Mammary microvascular endothelial cell (primary cell): ENCODE measurements at places on chromosomes 3 and 15. TPM values are rescaled to one million over a fixed set of nuclear protein-coding genes. Genes with fewer than 3 reads are reported as not detected.

Gene SLC7A14
- total RNA-seq: 0.25 and 0.47 TPM in 2 replicates

Gene DGKG
- total RNA-seq: 2.4 and 2.9 TPM in 2 replicates

Gene CHL1
- total RNA-seq: not detected in 2 replicates

Gene CACNA1D
- total RNA-seq: not detected in 2 replicates

Gene CLDN16
- 0.13 and 0.39 TPM in 2 replicates for total RNA-seq

Gene ATP10A
- not detected in 2 replicates for total RNA-seq

Gene FBXL22
- not detected in 2 replicates for total RNA-seq

Gene NTRK3
- not detected in 2 replicates for total RNA-seq

Gene PSTPIP1
- 0.60 TPM in 1 of 2 replicates, not detected in the other for total RNA-seq

Gene NGRN
- 64.3 and 73.8 TPM in 2 replicates for total RNA-seq

Gene ZDHHC23
- total RNA-seq: 2.0 and 3.3 TPM in 2 replicates

Gene TMEM87A
- total RNA-seq: 30.5 and 35.0 TPM in 2 replicates

Gene CTDSPL
- 14.7 and 16.1 TPM in 2 replicates for total RNA-seq

Gene MTHFS
- total RNA-seq: 15.7 and 22.9 TPM in 2 replicates

Gene MYO1E
- total RNA-seq: 212 and 222 TPM in 2 replicates

Gene GPR160
- total RNA-seq: 8.7 and 9.1 TPM in 2 replicates

Gene AMT
- total RNA-seq: 0.15 and 0.53 TPM in 2 replicates

Gene PODXL2
- 1.1 and 1.3 TPM in 2 replicates for total RNA-seq

Gene SLTM
- total RNA-seq: 39.2 and 39.3 TPM in 2 replicates

Gene ZNF662
- total RNA-seq: 1.00 and 1.1 TPM in 2 replicates

Gene GABRR3
- not detected in 2 replicates for total RNA-seq

Gene KCNAB1
- 0.20 and 0.53 TPM in 2 replicates for total RNA-seq

Gene ADAM10
- 120 and 130 TPM in 2 replicates for total RNA-seq

Gene FEZF2
- total RNA-seq: not detected in 2 replicates

Gene VIPR1
- not detected in 2 replicates for total RNA-seq

Gene MKRN2OS
- total RNA-seq: not detected in 2 replicates

Gene C15orf62
- total RNA-seq: 0.13 and 0.15 TPM in 2 replicates

Gene ALG1L2
- total RNA-seq: not detected in 2 replicates

Gene MAGEF1
- 11.6 and 13.8 TPM in 2 replicates for total RNA-seq

Gene NCK1
- total RNA-seq: 44.8 and 69.1 TPM in 2 replicates

Gene PLAAT1
- 0.10 and 0.60 TPM in 2 replicates for total RNA-seq

Gene CCR9
- not detected in 2 replicates for total RNA-seq

Gene MAP1A
- 0.67 and 0.84 TPM in 2 replicates for total RNA-seq

Gene SPTSSB
- not detected in 2 replicates for total RNA-seq

Gene CP
- total RNA-seq: not detected in 2 replicates

Gene C3orf20
- total RNA-seq: not detected in 2 replicates

Gene HTR3E
- total RNA-seq: not detected in 2 replicates

Gene STAG1
- 20.3 and 21.2 TPM in 2 replicates for total RNA-seq

Gene EHD4
- total RNA-seq: 132 and 144 TPM in 2 replicates

Gene CLRN1
- not detected in 2 replicates for total RNA-seq

Gene C3orf85
- total RNA-seq: not detected in 2 replicates

Gene MESP1
- 0.34 and 1.1 TPM in 2 replicates for total RNA-seq

Gene TRH
- not detected in 2 replicates for total RNA-seq

Gene TMC3
- not detected in 2 replicates for total RNA-seq

Gene CCDC54
- total RNA-seq: not detected in 2 replicates

Gene C3orf33
- 1.5 and 2.0 TPM in 2 replicates for total RNA-seq

Gene TPRG1
- not detected in 2 replicates for total RNA-seq

Gene SPTBN5
- 2.3 and 3.8 TPM in 2 replicates for total RNA-seq

Gene IGSF11
- total RNA-seq: not detected in 2 replicates

Gene ROPN1
- not detected in 2 replicates for total RNA-seq

Gene CIP2A
- 27.8 and 29.7 TPM in 2 replicates for total RNA-seq

Gene CDHR4
- total RNA-seq: not detected in 2 replicates

Gene DLL4
- total RNA-seq: 24.1 and 24.6 TPM in 2 replicates

Gene CAMK2N2
- total RNA-seq: not detected in 2 replicates

Gene CD86
- total RNA-seq: not detected in 2 replicates

Gene SNTN
- not detected in 2 replicates for total RNA-seq

Gene RARB
- 32.2 and 35.0 TPM in 2 replicates for total RNA-seq

Gene SEMA5B
- total RNA-seq: not detected in 2 replicates

Gene FANCI
- 33.8 and 37.7 TPM in 2 replicates for total RNA-seq
